SK-N-MC (cell line): ENCODE measurements at places on chromosomes 2 and 18.

- DNase-seq = no peak
Observed at GRCh38 chr2:241818943-241819270, 9.9 kb downstream of the NEU4 start.

GRCh38 chr2:155095613-155096012, 397.1 kb downstream of the KCNJ3 start:
- DNase-seq = no peak

DNA sequence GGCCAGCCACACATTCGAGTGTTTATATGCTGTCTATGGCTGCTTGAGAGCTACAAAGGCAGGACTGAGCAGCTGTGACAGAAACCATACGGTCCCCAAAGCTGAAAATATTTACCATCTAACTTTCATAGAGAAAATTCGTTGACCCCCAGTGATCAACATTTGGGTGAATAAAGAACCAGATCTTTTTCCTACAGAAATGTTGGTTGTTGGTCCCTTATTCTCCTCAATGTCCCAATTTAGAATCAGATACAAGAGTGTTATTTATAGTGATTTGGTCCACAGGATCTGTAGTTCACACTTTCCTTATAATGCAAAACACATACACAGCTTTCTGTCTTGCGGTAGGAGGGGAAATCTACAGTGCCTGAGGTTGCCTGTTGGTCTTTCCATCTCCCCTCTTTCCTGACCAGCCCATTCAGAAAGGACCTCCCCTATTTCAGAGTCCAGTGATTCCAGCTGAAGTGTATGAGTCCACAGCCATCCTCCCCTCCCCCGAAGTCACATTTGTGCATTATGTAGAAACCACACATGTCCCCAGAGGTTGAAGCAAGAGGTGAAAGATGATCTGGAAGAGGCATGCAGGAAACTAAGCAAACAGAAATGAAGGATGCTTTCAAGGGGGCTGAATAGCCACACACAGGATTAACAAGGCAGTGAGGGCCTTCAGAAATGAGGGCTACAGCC, 61.9 kb downstream of the SPRED2 start:
- DNase-seq = no peak

DNA sequence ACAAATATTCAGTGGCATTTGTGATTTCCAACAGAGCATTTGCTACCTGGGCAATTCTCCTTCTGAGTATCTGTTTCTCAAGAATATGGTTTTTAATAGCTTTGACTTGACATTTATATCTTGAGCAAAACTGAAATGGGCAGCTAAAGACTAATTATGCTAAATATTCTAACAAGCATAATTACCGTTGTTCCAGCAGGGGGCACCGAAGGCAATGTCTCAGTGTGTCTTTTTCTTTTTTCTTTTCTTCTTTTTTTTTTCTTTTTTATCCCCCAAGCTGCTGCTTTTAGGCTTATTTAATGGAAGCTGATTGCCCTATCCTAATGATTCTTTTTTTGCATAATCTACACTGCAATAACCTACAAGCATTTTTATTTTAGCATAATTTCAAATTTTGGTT, 138.9 kb upstream of the NABP1 start:
- no peak for DNase-seq

GRCh38 chr2:238114851-238115660, 14.9 kb downstream of the ESPNL start:
- no peak for DNase-seq

GRCh38 chr2:221473451-221473850, 98.7 kb downstream of the EPHA4 start:
- no peak for DNase-seq

DNA sequence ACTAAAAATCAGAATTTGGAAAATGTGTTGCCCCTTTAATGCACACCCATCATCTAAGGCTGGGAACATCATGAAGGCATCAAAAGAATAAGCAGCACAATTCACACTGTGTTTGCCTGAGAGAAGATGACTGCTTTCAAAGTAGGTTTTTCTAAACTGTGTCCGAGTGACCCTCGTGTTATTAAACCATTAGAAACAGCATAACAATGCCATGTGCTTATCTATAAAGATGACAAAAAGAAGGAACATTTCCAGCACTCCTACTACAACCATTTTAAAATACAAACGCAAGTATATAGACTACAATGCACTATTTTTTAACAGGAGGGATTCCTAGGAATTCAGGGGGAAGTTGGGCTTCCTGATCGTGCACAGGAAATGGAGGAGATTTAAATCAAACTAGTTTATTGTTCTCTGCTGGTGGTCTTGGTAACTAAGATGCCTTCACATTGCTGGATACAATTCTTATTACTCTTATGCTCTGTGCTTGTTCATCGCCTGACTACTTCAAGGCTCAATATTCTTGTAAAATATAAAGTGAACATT, 305.9 kb upstream of the CCDC68 start:
- no peak for DNase-seq
